ENCODE measurements at places on chromosomes 16 and 17.

DNA sequence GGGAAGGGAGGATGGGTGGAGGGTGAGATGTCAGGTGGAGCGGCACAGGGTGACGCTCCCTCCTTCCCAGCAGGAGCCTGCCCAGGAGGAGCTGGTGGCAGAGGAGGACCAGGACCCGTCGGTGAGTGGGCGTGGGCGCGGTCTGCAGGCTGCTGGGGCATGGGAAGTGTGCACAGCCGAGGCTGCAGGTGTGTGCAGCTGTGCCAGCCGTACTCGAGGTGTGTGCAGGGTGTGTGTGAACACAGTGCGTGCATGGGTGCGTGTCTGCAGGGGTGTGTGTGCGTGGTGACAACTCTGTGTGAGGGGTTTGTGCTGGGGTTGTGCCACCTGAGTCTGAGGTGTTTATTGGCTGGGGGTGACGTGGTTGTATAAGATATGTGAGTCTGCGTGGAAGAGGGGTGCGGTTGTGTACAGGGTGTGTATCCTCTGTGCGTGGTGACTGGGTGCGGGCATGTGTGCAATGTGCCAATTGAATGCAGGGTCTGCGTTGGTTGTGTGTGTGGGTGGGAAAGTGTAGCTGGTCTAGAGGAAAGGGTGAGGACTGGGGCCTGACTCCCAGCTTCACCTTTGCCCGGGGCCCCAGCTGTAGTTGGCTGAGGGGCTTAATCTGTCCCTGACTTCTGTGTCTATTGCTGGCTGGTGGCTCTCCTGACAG lies 670 bp downstream of the TNFSF12 start:
- DNase-seq: peak; percentile 35

- no peak for DNase-seq
These were observed 469 bp downstream of the GPRC5C start for GRCh38 chr17:74432424-74432690.

DNA sequence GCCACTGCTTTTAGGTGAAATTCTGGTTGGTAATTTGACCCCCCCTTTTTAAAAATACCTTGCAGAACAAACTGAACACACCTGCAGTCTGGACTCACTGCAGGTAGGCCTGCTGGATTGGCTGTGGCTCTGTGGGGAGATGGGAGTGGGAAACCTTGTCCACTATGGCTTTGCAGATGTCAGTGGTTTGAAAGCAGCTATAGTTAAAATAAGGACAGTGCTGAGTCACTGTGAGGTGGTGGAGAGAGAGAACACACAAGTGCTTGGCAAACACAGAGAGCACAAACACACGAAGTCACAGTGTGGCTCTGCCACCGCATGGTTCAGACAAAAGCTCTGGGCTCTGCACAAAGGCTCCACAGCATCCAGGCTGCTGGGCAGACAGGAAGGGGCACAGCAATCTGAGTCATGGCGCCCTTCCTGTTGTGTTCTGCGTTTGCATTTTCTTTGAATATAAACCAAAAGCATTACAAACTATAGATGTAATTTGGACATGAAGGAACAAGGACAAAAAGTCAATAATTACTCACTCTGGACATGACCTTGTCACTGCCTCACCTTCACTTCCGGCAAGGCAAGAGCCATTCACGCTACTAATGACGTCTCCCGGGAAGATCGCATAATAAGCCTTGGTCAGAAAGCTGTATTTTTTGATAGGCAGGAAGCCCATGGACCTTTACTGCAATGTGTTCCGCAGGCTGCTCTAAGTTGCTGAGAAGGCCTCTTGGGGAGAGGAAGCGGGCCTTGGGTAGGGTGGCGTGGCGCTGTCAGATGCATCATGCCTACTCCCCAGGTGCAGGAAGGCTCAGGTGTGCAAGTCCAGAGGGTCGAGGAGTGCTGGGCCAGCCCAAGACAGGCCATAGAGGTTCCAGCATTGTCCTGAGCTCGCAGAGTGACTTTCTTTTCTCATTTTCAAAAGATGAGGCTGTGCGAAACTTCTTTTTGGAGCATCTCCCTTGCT lies 60.1 kb upstream of the MED9 start:
- no peak for DNase-seq

- no peak for DNase-seq
These were observed 16.2 kb downstream of the TBX4 start for GRCh38 chr17:61468263-61468907.

DNA sequence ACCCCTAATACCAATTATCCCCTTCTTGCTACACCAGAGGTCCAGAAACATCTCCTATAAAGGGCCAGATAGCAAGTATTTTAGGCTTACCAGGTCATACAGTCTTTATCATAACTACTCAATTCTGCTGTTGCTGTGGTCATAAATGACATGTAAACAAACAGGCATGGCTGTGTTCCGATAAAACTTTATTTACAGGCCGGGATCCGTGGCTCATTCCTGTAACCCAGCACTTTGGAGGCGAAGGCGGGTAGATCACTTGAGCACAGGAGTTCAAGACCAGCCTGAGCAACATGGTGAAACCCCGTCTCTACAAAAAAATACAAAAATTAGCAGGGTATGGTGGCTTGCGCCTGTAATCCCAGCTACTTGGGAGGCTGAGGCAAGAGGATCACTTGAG lies 12.3 kb downstream of the ASGR1 start:
- DNase-seq: no peak

GRCh38 chr16:35599429-35600160 lies 2140.2 kb downstream of the TP53TG3F start:
- no peak for DNase-seq

DNA sequence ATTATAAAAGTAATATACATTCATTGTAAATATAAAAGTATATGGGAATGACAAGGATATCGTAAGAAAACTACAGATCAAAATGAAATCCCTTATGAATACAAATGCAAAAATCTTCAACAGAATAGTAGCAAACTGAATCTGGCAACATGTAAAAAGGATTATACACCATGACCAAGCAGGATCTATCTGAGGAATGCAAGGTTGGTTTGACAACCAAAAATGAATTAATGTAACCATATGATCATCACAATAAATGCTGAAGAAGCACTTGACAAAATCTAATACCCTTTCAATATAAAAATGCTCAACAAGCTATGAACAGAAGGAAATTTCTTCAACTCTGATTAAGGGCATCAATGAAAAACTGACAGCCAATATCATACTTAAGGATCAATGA lies 48.8 kb downstream of the NDEL1 start:
- DNase-seq: no peak

DNA sequence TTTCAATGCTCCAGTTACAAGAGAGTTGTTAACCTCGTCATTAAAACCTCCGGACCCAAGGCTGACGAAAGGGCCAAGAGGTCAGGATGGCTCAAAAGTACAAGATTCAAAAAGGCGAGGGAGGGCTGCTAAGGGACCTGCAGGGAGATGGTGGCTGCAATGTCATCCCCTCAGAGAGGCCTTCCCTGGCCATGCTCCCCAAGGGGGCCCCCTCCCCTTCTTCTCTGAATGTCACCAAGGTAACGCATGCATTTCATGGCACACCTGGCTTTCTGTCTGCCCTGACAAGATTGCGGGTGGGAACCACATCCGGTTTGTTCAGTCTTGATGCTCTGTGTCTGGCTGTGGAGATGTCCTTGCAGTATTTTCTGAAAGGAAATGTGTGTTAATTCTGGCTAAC lies 89.9 kb downstream of the C16orf78 start:
- no peak for DNase-seq

GRCh38 chr17:58231641-58232040 lies 6.7 kb upstream of the LPO start:
- peak; percentile 30 for DNase-seq

DNA sequence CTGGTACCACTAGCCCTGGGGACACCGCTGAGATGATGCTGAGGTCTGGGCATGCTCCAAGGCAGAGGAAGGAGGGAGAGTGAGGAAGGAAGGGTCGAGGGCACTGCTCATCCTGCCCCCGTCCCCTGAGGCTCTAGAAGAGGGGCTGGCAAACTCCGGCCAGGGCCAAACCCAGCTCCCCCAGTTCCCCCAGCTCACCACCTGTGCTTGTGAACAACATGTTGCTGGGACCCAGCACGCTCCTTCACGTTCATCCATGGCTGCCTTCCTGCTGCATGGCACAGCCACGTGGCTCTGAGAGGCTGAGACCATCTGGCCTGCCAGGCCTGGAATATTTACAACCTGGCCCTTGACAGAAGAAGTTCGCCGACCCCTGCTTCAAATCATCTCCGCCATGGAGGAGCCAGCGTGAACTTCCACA lies 81.2 kb downstream of the RBFOX3 start:
- no peak for DNase-seq

DNA sequence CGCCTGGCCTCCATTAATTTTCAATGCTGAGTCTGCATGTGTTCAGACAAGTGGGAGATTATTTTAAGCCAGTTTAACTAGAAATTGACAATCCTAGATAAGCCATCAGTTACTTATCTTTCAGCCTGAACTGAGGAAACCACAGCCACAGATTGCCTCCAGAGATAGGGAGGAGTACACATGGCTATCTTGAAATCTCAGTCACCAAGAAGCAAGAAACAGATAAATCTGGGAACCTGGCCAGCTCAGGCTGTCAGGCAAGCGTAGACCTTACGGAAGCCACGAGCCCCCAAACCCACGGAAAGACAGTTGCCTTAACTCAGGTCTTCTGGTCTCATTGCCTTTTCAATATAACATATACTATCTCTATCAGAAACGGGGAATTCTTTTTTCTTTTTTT lies 2.0 kb upstream of the GLG1 start:
- no peak for DNase-seq

DNA sequence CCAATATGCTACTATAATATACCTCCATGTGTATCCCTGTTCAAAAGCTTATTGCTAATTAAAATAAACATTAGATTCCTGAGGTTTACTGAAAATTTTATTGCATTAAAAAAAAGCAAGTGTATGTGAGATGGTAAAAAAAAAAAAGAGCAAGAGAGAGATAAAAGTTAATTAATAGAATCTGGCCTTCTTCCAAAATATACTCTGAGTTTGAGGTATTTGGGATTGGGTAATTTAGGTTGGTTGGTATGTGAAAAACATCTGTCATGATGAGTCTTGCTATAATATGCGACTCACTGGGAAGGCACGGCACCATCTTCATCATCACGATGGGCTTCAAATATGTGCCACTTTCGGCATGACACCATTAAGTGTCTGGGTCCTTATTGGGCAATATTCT lies 711.1 kb upstream of the SOX9 start:
- no peak for DNase-seq

GRCh38 chr17:66296289-66296725 lies 6.1 kb upstream of the PRKCA start:
- DNase-seq: no peak

DNA sequence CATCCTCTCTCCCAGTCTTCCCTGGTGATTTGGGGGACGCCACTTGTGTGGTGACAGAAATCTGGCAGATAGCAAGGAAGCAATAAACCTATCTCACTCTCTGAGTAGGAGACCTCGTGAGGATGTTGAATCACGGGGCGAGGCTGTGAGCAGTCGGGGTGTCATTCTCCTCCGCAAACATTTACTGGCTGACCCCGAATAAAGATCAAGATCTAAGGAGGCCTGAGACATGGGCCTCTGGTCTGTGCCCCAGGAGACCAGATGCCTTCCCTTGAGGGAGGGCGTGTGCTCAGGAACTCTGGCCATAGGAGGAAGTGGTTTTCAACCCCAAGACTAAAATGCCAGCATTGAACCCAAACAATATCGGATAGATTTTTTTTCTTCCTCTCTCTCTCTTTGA lies 53.1 kb downstream of the FOXL1 start:
- no peak for DNase-seq

- DNase-seq: no peak
These were observed 563.4 kb upstream of the CA10 start for GRCh38 chr17:52721910-52722309.

- no peak for DNase-seq
These were observed 34.4 kb upstream of the ZNF750 start for GRCh38 chr17:82874011-82874835.

DNA sequence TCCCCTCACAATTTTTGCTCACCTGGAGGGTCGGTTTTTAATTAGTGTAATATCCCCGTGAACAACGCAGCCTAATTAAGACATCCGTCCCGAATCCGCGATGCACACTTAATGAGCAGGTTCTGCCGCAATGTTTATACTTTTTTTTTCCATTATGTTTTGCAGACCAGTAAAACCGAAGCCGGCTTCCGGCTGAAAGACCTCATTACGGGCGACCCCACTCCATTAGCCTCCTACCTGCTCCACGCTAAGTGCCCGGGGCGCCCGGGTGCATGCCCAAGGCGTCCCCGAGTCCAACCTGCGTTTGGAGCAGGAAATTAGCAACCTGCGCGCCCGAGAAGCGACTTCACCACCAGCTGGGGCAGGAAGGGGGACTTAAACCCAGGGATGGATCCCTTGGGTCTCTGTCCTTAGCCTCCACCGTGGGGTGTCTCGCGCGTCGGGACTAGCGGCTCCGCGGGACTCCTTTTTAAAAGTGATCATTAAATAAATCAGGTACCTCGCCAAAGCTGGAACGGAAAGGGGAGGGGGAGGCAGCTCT lies 1.7 kb downstream of the RBFOX3 start:
- no peak for DNase-seq

- DNase-seq: no peak
These were observed 136.3 kb upstream of the XYLT1 start for GRCh38 chr16:17607075-17607509.

DNA sequence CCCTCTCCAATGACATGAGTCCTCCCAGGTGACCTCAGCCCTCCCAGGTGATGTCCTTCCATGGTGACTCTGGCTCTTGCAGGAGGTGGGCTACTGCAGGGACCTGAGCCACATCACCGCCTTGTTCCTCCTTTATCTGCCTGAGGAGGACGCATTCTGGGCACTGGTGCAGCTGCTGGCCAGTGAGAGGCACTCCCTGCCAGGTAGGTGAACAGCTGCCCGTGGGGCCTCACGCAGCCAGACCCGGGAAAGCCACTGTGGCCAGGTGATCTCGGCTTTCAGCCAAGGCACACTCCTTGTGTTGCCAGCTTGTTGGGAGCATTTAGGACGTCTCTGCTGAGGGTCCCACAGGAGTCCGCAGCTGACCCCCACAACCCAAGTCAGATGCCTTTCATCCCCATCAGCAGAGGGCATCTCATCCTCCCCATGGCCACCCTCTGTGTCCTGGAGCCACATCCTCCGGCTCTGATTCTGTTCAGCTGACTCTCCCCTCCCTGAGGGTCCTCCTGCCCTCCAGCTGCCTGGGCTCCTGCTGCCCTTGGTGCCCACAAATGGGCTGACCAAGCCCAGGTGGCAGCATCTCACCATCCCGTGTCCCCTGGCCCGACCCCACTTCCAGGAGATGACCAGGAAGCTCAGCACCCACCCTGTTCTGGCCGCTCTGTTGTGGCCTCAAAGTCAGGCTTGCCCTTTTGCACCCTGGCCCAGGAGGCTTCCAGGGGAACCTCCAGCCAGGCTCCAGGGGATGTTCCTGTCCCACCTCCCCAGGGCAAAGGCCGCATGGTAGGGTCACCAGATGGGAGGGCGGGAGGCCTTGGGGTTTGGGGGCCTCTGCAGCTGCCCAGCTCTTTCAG lies 20.1 kb downstream of the USP6 start:
- DNase-seq: no peak

DNA sequence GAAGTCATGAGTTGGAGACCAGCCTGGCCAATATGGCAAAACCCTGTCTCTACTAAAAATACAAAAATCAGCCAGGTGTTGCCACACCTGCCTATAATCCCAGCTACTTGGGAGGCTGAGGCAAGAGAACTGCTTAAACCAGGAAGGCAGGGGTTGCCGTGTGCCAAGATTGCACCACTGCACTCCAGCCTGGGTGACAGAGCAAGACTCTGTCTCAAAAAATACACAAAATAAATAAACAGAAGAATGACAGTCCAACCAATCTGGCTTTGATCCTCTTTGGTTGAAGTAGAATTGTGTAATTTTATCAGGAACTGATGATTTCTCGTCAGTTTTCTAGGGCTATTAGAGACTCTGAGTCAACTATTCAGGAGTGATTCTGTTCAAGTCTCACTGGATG lies 79.4 kb downstream of the SLC5A11 start:
- DNase-seq: no peak

- DNase-seq: peak; percentile 69
These were observed at the start of gene LAT for GRCh38 chr16:28984619-28985135. LAT (plus strand) TSS chr16:28985052; CDS start chr16:28985418, 366 bp downstream.
